ENCODE measurements at places on chromosomes 13 and 19. TPM values are rescaled to one million over a fixed set of nuclear protein-coding genes. Genes with fewer than 3 reads are reported as not detected.

- DNase-seq, result no peak
These were observed 4.2 kb downstream of the CCDC9 start for GRCh38 chr19:47260476-47260875.

- no peak for DNase-seq
These were observed 4.7 kb upstream of the SIGLEC14 start for GRCh38 chr19:51651216-51651846.

GRCh38 chr13:108734676-108735075 lies 105.3 kb downstream of the MYO16 start:
- no peak for DNase-seq

The HPN gene
- total RNA-seq, result 8.5 TPM

Measured in breast epithelium (tissue), 4 donors.